ENCODE measurements at places on chromosomes 6 and 20.

DNA sequence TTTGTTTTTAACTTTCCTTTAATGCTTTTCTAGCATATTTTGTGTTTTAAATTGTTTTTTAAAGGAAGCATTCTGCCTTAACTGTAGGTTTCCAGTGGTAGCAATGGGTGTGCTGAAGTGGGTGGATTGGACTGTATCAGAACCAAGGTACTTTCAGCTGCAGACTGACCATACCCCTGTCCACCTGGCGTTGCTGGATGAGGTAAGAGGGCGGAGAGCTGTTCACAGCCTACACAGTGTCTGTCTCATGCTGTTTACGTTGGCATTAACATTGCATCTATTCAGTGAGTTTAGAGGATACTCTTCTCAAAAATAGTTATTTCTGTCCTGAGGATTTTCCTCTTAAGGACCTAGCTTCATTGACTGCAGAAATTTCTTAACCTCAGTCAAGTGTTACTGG is 11.9 kb downstream of the NELFCD start:
- DNase-seq: no peak

DNA sequence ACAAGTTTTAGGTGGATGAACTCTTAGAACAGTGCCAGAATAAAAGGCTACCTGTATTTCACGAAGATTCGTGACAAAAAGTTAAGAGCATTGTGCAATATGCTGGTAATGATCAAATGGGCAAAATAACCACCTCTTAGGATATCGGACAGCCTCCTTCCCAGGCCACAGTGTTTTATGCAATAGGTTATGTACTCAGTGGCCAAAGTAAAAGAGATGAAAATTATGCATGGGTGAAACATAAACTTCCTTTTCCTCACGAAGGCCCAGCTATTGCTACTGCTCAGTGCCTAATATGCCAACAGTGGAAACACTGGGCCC is 153.6 kb upstream of the SIM1 start:
- DNase-seq: no peak

DNA sequence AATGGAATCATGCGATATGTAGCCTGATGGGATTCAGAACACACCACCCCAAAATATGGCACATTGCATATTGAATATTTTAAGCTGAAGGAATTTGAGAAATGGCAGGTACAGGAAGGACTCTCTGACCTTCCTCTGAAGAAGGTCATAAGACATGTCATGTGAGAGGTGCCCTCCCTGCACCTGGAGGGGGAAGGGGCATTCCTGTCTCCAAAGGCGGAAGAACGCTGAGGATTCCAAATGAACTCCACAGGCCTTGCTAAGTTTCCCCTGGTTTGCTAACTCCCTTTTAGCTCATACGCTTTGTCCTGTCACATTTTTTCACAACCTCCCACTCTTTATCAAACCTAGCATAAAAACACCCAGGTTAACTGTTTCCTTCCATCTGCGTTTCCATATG is 347.8 kb downstream of the CDKAL1 start:
- no peak for DNase-seq

DNA sequence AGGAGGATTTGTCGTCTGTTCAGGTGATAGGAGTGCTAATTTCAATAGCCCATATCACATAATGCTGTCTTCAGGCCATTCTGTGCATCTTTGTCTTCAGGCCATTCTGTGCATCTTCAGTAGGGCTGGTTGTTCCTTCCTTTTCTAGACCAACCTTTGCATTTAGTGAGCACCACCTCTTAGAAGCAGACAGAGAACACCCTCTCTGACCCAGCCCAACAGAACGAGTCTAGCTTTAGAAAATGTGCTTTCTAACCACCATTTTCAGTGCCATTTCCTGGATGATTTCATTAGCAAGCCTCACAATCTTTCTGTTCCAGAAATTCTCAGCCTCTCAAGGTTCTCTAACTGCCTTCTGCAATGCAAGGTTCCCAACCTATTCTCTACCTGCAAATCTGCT is 215.3 kb upstream of the KCNQ5 start:
- DNase-seq: no peak

GRCh38 chr6:33861722-33862121 is 57.9 kb upstream of the MLN start:
- DNase-seq: no peak

All from NCI-H446 (cell line).